ENCODE measurements at places on chromosomes 16 and 17.

DNA sequence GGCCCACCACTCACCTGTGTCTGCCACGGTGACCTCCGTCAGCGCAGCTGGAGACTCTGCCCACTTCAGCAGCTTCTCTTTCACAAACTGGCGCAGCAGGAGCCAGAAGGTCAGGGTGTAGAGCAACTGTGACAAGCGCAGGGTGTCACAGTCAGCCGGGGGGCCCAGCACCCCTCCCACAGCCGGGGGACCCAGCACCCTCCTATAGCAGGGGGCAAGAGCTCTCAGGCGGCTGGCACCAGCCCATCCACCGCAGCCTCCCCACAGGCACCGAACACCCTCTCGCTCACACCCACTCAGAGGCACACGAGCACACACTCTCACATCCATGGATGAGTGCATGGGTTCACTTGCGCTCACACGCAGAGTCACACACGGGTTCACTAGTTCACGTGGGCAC lies 28.8 kb downstream of the CTU2 start:
- no peak for DNase-seq

DNA sequence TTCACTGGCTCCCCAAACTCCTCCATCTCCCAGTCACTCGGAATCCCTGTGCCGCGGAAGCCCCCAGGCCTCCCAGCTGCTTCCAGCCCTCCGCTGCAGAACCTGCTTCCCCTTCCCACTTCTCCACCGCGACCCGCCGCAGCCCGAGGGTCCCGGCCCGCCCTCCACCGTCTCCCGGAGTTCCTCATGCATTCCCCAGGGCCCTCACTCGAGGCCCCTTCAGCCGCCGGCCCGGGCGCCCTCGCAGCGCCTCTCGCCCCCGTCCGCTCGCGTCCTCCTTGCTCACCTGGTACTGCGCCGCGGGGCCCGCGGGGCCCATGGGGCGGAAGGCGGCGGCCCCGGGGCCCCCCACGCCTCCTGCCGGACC lies 329 bp downstream of the SMARCD2 start:
- DNase-seq: no peak

- DNase-seq: no peak
Measured at GRCh38 chr17:80486692-80487091, 10.3 kb upstream of the NPTX1 start.

DNA sequence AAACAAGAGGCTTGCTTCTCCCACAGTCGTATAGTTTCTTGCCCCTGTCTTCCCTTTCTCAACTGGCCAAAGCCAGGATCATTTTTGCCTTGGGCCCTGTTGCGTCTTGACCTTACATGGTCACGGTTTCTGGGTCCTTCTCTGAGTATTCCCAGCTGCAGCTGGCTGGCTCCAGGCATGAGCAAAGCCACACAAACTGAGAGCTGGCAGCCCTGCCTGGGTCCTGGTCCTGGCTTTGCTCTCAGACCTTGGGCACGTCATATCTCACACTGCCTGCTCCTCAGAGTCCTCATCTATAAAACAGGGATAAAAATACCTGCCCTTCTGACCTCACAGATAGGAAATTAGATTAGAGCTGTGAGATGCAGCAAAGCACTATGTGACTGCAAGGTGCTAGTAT lies 277.6 kb downstream of the CBLN1 start:
- no peak for DNase-seq

- DNase-seq: no peak
Measured at GRCh38 chr16:68395815-68396214, 52.5 kb downstream of the SMPD3 start.

DNA sequence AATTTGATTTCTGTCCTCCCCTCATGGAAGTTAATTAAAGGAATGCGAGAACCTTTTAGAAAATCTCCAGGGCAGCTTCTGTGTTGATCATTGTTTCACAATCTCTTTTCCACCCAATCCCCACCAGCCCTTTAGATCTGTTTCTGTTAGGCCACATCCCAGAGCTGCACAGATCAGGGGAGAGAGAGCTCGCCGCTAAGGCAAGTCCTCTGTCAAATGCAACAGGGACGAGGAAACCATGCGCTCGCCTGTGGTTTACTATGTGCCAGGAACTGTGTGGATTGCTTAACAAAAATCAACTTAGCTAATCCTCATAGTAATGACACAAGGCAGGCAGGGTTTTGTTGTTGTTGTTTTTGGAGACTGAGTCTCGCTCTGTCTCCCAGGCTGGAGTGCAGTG lies 115.4 kb downstream of the SALL1 start:
- DNase-seq: no peak

- no peak for DNase-seq
Measured at GRCh38 chr17:48636177-48637018, 10.2 kb upstream of the HOXB9 start.
